Uterus (tissue), 4 donors: ENCODE measurements at places on chromosomes 11 and 22.

DNA sequence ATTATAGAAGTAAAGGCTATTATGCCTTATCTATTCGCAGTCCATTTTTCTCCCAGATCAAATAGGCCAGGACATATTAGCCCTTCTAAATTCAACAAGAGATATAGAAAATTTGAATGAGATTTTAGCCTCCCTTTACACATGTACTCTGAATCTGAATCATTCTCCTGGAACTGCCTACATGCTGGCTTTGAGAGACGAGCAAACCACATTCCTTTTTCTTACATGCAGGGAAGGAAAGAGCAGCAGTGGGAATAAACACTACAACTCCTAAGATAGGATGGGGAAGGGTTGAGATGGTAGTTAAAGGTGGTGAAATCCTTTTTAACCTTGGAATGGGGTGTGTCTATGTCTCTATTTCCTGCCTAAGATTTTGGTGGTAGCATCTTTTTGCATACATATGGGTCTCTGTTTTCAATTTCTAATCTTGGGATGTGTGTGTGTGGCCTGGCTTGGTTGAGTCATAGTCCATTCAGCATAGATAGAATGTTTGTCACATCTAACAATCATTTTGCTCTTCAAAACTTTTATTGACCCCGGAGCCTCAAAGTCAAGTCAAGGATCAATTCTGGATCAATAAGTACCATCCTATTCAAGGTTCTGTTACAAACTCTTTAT lies 11.1 kb upstream of the OOSP2 start:
- H3K4me3 ChIP-seq, result no peak overlapping the region
- H3K27me3 ChIP-seq, result no peaks in the 10 kb centered on the region
- H3K36me3 ChIP-seq, result no peaks in the 10 kb centered on the region
- H3K27ac ChIP-seq, result no peak overlapping the region
- DNase-seq, result no peak

- H3K36me3 ChIP-seq, result no peaks in the 10 kb centered on the region
- no peak overlapping the region for H3K27ac ChIP-seq
- H3K27me3 ChIP-seq, result no peaks in the 10 kb centered on the region
- no peak overlapping the region for H3K4me3 ChIP-seq
These were observed 370.9 kb downstream of the TBC1D22A start for GRCh38 chr22:47133061-47133969.

DNA sequence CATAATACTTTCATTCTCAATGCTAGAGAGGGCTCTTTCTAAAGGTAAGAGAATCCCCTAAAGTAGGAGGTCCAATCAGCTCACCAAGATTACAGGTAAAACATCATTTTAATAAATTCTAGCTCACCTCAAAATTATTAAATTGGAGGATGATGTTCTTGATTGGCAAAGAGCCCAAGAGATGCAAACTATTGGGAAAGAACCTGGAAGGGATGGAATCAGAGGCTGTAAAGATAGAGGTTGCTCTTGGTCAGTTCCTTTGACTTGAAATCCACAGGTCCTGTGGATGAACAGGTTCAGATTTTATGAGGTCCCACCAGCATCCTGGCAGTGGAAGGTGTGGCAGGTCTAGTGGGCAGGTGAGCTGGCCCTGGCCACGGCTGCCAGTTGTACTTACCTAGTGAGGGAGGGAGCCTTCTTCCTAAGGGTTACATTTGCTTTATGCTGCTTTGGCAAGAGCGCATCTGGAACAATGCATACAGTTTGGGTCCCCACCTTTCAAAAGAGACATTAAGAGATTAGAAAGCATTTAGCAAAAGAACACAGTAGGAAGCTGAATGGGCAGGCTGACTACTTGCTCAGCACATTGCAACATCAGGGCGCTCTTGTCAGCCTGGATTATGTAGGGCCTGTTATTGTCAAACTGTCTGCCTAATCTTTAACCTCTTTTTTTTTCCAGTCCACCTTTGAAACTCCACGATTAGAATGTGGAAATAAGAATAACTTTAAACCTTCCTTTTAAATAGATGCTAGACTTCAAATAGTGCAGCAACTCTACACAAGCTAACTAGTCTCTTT lies 97.0 kb downstream of the RDX start:
- no peaks in the 10 kb centered on the region for H3K36me3 ChIP-seq
- DNase-seq, result no peak
- H3K4me1 ChIP-seq, result no peaks in the 10 kb centered on the region
- no peaks in the 10 kb centered on the region for H3K27me3 ChIP-seq

GRCh38 chr22:35556666-35557065 lies 16.0 kb downstream of the RASD2 start:
- no peak for DNase-seq
- H3K27ac ChIP-seq, result no peak overlapping the region
- H3K27me3 ChIP-seq, result no peaks in the 10 kb centered on the region
- no peak overlapping the region for H3K4me3 ChIP-seq
- no peaks in the 10 kb centered on the region for H3K36me3 ChIP-seq

GRCh38 chr22:24037851-24038765 lies 27.0 kb downstream of the CABIN1 start:
- no peaks in the 10 kb centered on the region for H3K36me3 ChIP-seq
- no peaks in the 10 kb centered on the region for H3K4me1 ChIP-seq
- H3K27ac ChIP-seq, result no peak overlapping the region
- no peaks in the 10 kb centered on the region for H3K27me3 ChIP-seq

DNA sequence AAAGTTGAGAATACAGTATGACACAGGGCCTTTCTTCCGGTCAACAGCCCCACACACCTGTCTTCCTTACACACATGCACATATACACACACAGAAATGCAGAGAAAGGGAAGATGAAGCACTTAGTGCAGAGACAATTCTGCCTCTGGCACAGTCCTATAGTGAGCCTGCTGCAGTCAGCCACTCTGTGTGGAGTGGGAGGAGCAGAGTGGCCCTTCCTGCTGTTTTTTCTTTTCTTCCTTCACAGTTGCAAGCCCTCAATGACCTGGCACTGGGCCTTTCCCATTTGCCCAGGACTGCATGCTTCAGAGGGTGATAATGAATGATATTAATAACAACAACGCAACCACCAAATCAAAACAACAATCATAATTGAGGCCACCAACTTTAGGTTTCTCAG lies 527.0 kb upstream of the B3GAT1 start:
- no peak overlapping the region for H3K4me3 ChIP-seq
- H3K4me1 ChIP-seq, result no peaks in the 10 kb centered on the region
- no peak for DNase-seq
- H3K36me3 ChIP-seq, result no peaks in the 10 kb centered on the region
- no peaks in the 10 kb centered on the region for H3K27me3 ChIP-seq

DNA sequence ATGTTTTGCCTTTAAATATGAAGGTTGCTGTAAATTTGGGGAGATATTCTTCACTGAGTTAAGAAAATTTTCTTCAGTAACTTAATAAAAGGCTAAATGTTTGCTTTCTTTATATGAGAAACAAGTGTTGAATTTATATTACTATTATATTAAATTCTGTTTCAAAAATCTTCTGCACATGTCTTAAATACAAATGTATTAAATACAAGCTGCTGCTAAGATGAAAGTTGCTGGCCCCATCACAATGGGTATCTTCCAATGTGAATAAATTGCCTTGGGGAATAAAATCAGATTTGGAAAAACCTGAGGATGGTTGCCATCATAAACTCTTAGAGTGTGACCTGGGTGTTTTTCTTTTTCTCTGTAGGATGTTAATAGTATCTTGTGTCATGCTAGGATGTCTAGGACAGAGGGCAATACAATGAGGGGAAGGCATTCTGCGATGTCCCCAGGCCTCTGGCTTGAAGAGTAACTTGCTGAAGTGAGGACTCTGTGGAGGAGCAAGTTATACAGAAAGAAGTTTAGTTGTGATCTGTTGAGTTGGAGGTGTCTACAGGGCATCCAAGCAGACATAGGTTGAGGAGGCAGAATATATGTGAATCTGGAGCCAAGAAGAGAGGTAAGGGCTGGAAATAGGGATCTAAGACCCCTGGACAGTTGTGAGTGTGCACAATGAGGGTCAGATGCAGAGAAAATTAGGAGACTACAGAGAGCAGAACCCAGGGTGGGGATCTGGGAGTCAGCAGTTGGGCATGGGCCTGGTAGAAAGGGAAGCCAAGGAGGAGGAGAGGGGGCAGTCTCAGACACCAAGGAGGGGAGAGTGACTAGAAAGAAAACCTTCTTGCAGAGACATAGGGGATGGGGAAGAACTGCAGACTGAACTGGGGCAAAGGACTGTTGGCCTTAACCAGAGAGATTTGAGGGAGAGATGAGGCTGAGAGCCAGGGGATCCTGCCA lies 4.8 kb downstream of the IGLL5 start:
- no peaks in the 10 kb centered on the region for H3K36me3 ChIP-seq
- no peaks in the 10 kb centered on the region for H3K4me1 ChIP-seq
- no peak overlapping the region for H3K4me3 ChIP-seq
- no peaks in the 10 kb centered on the region for H3K27me3 ChIP-seq

- H3K27ac ChIP-seq, result no peak overlapping the region
- no peaks in the 10 kb centered on the region for H3K27me3 ChIP-seq
- H3K4me1 ChIP-seq, result no peaks in the 10 kb centered on the region
- no peak overlapping the region for H3K4me3 ChIP-seq
- no peaks in the 10 kb centered on the region for H3K36me3 ChIP-seq
These were observed 64.5 kb downstream of the BRD1 start for GRCh38 chr22:49763138-49763537.

GRCh38 chr11:47147250-47147649 lies 29.4 kb downstream of the ARFGAP2 start:
- no peak for DNase-seq
- H3K27me3 ChIP-seq, result no peaks in the 10 kb centered on the region
- H3K36me3 ChIP-seq, result no peaks in the 10 kb centered on the region

DNA sequence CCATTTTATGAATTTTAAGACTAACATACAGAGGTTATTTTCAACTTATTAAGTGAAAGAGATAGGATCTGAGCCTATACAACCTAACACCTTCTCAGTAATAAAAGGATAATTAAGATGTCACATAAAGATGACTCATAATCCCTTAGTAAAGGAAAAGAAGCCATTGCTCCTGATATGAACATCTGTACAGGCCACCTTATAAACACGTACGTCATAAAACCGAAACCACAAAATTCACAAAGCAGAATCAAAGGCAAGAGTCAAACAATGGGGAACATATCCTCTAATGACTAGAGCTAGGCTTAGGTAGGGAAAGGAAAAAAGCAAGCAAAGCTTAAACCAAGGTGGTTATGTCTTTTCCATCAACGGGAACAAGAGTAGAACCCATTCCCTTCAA lies 103.5 kb downstream of the KCNA4 start:
- no peaks in the 10 kb centered on the region for H3K36me3 ChIP-seq
- no peaks in the 10 kb centered on the region for H3K4me1 ChIP-seq
- DNase-seq, result no peak
- H3K27me3 ChIP-seq, result no peaks in the 10 kb centered on the region
- H3K27ac ChIP-seq, result no peak overlapping the region
- no peak overlapping the region for H3K4me3 ChIP-seq

DNA sequence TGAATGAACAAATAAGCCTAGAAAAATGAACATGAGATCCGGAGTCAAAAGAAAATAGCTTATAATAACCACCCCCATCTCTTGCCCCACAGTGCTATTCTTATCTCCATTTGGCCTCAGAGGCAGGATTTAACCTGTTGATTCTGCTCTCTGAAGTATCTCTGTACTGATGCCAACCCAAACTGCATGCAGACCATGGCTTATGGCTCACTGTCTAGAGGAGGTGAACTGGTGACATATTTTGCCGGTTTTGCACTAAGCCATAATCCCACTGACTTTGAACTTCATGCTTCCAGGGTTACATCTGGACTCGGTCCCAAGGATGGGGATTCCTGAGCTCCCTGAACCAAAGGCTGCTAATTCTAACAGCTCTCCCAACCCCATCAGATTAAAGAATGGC lies 397.1 kb downstream of the TENM4 start:
- DNase-seq, result no peak
- H3K27me3 ChIP-seq, result no peaks in the 10 kb centered on the region
- no peaks in the 10 kb centered on the region for H3K36me3 ChIP-seq
- H3K4me3 ChIP-seq, result no peak overlapping the region
- no peaks in the 10 kb centered on the region for H3K4me1 ChIP-seq
- no peak overlapping the region for H3K27ac ChIP-seq

DNA sequence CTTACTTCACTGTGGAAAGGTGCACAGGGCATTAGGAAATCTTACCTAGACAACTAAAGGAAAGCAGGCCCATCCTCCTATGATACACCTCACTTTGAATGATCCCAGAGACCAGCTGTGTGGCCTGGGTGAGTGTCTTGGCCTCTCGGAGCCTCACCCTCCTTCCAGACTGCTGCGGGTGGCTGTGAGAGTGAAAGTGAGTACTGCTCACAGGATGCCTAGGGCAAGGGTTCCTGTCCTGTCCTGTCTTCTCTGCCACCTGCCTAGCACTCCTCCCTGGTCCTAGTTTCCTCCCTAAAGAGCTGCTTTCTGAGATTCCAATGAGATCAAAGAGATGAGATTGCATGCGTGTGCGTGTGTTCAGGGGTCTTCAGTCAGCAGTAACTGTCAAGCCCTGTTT lies 19.5 kb upstream of the ADORA2A start:
- no peak for DNase-seq
- H3K4me1 ChIP-seq, result peaks cover 2% of the 10 kb centered on the region
- H3K4me3 ChIP-seq, result no peak overlapping the region

GRCh38 chr11:122375687-122376399 lies 259.8 kb upstream of the BLID start:
- no peaks in the 10 kb centered on the region for H3K36me3 ChIP-seq
- no peak overlapping the region for H3K4me3 ChIP-seq
- no peak overlapping the region for H3K27ac ChIP-seq
- H3K4me1 ChIP-seq, result no peaks in the 10 kb centered on the region
- H3K27me3 ChIP-seq, result no peaks in the 10 kb centered on the region
